A549 treated with DMSO at 1 μM for 4 hours (cell line): ENCODE measurements at places on chromosomes 4 and X. TPM values are rescaled to one million over a fixed set of nuclear protein-coding genes. Genes with fewer than 3 reads are reported as not detected.

Gene PHOX2B
- total RNA-seq, result not detected in 5 replicates

Gene MAGEB2
- not detected in 5 replicates for total RNA-seq

Gene ADAMTS3
- total RNA-seq, result 0.02 TPM in 1 of 5 replicates, not detected in the others

Gene TLR2
- 0.10 to 0.31 TPM (median 0.28 TPM) in 5 replicates for total RNA-seq

Gene ZFP42
- total RNA-seq, result 0.03 TPM in 1 of 5 replicates, not detected in the others

Gene STS
- total RNA-seq, result 2.1 to 3.1 TPM (median 2.4 TPM) in 5 replicates

Gene RASSF6
- total RNA-seq, result 0.55 to 0.96 TPM (median 0.76 TPM) in 5 replicates

Gene CT83
- total RNA-seq, result not detected in 5 replicates
